ENCODE measurements at places on chromosomes 11 and 22. TPM values are rescaled to one million over a fixed set of nuclear protein-coding genes. Genes with fewer than 3 reads are reported as not detected.
A peak's percentile ranks its signal among the peaks of the same experiment; 100 is the strongest.

Gene NLRP14
- total RNA-seq = 0.12 TPM

Gene SUSD2
- total RNA-seq = 0.96 TPM

Gene SMIM35
- total RNA-seq = not detected

Gene ISX
- not detected for total RNA-seq

Gene TREH
- not detected for total RNA-seq

Gene SPTBN2
- 0.68 TPM for total RNA-seq

Gene OTOG
- not detected for total RNA-seq

Gene OR5B21
- not detected for total RNA-seq

DNA sequence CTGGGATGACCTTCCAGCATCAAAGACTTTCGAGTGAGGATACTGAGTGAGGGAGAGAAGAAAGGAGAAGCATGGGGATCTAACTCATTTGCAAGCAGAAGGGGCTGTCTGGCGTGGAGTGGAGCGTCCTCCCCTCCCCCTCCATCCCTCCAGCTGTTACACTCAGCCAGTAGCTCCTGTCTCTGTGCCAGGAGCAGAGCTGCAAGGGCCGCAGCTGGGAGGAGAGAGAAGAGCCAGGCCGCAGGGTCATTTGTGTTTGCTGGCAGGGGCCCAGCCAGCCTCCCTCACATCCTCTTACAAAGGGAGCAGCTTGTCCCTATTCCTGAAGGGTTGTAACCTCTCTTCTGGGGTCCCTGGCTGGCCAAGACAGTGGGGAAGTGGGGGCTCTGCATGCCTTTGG lies 57.9 kb downstream of the NECTIN1 start:
- DNase-seq = peak; percentile 87

DNA sequence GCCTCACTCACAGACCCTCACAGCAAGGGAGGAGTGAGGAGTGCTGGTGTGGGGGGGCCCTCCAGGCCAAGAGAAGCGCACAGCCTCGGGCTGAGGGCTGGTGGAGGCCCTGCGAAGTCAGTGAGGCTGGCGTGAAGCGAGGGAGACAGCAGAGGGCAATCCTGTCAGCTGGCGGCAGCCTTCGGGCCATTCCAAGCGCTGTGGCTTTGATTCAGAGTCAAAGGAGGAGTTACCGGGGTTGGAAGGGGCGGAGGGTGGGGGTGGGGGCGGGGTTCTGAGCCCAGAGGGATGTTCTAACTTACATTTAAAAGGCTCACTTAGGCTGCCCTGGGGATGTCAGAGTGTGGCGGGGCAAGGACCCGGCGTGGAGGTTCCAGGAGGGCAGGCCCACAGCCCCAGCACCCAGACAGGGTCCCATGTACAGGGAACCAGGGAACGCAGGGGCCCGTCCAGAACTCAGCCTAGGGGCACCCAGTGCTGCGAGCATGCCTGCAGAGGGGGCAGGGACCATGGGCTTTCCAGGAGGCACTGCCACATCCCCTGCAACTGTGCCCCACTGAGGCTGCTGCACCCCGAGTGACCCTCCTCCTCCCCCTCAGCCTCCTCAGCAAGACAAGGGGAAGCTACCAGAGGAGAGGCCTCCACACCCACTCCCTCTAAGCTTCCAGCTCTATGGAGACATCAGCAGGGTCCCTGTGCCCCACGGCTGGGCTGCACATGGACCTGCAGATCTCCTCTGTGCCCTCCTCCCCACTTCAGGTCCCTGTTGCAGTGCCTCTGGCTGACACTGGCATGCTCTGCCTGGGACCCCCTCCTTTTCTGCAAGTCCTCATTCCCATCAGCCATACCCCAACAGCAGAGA lies 39.7 kb upstream of the TTLL12 start:
- peak; percentile 50 for DNase-seq

GRCh38 chr11:93652161-93652597 lies 9.3 kb upstream of the CEP295 start:
- DNase-seq = peak; percentile 46

- DNase-seq = no peak
These were observed 6.4 kb downstream of the RAPSN start for GRCh38 chr11:47442514-47442913.

- DNase-seq = no peak
These were observed 61.9 kb downstream of the SMCO4 start for GRCh38 chr11:93481279-93481678.

- no peak for DNase-seq
These were observed 14.9 kb downstream of the NCR3LG1 start for GRCh38 chr11:17366495-17366894.

DNA sequence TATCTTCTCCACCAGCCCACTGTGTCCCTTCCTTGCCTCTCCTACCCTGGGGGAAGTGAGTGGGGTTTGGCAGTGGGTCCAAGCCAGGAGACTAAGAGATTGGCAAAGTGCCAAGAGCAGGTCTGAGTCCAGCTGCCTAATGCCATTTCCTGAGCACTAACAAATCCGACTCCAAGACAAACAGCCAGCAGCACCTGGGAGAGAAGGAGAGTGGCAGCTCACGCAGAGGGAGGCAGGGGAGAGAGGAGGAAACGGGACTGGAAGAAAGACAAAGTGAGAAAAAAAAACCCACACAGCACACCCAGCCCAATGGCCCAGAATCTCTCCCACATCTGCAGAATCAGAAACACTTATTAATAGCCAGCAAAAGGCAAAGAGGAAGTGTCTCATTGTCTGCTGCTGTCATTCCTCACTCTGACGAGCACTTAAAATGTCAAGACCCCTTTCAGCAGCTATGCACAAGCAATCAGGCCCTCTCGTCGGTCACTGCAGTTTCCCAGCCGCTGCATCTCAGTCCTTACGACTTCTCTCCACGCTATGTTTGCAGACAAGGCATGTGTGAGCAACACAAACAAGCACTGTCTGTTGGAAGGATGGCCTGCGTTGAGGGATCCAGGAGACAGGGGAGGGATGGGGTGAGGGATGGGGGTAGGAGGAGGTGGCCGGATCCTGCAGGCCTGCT lies 558.4 kb upstream of the CADM1 start:
- peak; percentile 42 for DNase-seq

- DNase-seq = peak; percentile 76
These were observed 21.0 kb downstream of the C22orf31 start for GRCh38 chr22:29040385-29041275.

GRCh38 chr11:17807034-17807433 lies 72.5 kb downstream of the KCNC1 start:
- DNase-seq = no peak

DNA sequence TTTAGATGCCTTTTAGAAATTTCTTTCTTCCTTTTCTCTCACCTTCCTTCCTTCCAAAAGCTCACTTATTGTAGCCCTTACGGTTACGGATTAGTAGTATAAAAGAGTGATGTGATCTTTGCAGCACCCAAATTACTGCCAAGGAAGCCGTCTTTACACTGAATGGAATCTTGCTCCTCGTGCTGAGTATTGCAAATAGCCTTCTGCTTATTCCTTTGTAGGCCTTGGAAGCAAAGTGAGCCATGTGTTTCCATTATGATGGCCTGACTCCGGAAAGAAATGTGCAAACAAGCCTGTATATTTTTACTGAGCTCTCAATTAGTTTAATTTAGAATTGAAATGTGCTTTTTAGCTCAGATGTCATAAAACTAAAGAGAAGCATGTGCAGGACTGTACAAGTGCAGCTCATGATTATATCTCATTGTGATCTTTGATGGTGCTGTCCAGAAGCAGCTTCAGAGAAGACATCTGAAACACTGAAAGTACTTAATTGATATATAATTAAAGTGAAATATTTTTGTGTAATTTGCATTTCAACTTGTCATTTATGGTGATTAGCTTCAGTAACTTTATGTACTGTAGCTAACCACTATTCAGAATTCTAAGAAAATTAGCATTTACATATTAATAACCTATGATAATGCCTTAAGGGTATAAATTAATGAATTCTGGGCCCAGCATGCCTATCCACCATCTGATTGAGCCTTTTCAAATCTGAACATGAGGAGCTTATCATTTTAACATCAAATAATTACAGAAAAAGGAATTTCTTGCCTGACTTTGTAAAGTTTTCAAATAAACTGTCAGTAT lies 129.3 kb downstream of the GRIA4 start:
- DNase-seq = no peak

DNA sequence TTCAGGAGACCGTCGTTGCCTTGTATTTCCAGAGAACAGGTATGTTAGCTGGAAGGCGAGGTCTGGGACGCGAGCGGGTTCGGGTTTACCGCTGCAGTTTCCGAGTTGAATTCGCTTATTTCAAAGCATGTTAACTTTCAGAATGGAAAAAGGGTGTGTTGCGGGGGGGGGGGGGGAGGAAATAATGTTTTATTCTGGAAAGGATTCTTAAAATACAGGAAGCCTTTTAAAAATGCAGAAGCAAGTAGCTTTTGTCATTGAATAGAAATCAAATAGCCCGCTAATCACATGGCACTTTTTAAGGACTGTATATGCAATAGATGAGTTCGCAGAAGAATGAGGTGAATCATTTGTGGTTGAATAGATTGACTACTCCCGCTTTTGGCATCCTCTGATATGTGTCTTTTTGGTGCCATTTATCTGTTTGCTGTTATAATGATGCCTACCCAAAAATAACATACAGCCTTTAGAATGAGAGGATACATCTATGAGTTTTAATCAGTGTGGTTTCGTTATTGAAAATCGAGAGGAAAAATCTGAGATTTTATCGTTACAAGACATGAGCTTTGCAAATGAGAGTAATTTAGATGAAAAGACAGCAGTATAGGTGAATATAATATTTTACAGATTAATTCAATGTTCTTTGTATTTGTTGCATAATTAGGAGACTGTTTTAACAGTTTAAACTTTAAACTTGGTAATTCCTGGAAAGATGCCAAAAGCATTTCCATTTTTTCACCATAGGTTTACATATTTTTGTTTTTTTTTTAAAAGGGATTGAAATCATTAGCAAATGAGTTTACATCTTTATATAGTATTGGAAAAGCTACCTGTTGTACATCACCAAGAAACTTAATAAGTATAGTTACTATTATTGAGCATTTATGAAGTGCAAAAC lies 1.7 kb downstream of the PDE3B start:
- peak; percentile 10 for DNase-seq

GRCh38 chr11:44993971-44994704 lies 43.5 kb upstream of the TP53I11 start:
- no peak for DNase-seq

GRCh38 chr11:27398400-27398770 lies 35.4 kb upstream of the CCDC34 start:
- no peak for DNase-seq

DNA sequence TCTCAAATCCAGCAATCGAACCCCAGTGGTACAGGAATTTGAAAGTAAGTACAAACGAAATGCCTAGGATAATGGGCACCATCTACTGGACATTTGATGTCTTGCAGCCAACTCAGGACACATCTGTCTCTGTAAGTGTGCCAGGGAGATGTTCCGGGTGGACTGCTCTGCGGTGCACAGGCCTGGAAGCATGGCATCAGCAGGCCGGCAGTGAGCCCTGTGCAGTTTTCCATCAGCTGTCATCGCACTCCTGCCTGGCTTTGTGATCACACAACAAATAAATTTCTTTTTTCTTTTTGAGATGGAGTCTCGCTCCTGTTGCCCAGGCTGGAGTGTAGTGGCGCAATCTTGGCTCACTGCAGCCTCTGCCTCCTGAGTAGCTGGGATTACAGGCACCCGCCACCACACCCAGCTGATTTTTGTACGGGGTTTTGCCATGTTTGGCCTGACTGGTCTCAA lies 71.0 kb downstream of the JAM3 start:
- DNase-seq = peak; percentile 78

GRCh38 chr22:42959576-42960509 lies 55.1 kb downstream of the PACSIN2 start:
- DNase-seq = peak; percentile 41

GRCh38 chr22:41745968-41746367 lies 46.7 kb downstream of the MEI1 start:
- DNase-seq = no peak

GRCh38 chr11:10858439-10859325 lies 829 bp upstream of the ZBED5 start:
- DNase-seq = peak; percentile 65
